Endothelial cell (in vitro differentiated cells): ENCODE measurements at places on chromosomes 6 and 20.

DNA sequence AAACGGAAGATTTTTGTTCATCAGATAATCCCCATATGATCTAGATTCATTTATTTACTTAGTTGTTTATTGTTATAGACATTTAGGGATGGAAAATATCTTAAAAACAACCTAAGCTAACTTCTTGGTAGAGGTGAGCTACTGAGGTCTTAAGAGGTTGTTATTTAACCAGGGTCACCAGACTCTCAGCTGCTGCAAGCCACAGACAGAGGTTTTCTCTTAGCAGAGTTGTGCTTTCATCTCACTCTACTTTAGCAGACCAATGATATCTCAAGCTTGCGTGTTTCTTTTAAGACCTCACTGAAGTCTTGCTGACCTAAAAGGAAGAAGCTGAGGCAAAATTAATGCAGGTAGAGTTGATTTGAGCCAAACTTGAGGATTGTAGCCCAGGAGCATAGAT is 43.6 kb downstream of the NCOA7 start:
- no peak for DNase-seq

DNA sequence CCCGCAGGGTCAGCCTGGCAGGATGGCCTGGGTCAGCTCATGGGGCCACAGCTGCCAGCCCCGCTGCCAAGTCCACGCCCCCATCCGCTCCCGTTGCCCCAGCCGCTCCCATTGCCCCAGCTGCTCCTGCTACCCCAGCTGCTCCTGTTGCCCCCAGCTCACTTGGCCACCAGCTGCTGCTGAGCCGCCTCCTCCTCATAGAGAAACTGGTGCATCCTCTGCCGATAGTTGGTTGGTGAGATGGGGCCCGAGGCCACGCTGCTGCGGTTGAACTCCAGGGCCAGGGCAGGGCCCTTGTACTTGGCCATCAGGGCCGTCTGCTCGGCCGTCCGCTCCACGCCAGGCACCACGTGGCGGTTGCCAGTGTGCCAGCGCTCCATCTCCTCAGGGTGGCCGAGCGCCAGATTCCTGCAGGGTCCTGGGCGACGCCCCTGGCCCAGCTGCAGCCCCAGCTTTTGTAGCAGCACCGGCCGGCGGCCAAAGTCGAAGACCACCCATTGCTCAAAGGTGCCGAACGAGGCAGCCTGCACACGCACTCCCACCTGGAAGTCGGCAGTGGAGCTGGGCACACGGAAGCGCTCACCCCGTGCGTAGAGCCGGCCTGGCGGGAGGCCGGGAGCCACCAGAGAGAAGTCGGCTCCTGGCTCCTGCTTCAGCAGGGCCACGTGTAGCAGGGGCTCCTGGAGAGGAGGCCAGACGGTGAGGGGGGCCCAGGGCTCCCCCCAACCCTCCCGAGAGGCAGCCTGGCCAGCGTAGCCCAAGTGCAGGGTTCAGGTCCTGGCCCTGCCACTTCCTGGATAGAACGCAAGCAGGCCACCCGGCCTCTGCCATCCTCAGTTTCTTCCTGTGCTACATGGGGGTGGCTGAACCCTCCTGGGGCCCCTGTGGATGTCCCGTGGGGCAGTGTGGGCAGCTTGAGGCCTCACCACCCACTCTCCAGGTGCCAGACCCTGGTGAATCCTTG is 4.8 kb downstream of the HELZ2 start:
- no peak for DNase-seq

DNA sequence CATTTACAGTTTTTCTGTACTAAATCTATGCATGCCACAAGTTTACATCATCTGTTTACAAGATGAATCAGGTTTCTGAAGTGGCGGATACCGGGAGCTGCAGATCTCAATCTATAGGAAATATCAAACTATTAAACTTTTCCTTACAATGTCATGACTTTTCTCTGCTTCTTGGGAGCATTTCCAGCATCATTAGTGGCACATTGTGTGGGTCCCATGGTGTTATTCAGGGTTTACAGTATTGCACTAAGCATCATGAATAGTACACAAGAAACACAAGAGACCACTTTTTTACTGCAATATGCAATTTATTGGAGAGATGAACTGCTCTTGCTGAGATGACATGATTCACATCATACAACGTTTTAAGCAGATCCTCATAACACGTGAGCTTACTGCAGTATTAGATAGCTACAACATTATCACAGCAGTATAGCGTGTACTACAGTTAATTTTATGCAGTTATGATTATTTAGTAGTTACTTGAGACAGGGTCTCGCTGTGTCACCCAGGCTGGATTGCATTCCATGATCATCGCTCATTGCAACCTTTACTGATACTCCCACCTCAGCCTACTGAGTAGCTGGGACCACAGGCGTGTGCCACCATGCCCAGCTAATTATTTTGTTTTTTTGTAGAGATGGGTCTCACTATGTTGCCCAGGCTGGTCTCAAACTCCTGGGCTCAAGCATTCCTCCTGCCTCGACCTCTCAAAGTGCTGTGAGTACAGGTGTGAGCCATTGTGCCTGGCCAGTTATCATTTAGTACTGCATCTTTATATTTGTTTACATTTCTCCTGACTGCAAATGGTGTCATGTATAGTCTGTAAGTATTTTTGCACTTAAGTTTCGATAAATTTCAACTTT is 18.4 kb downstream of the BLTP3A start:
- no peak for DNase-seq

DNA sequence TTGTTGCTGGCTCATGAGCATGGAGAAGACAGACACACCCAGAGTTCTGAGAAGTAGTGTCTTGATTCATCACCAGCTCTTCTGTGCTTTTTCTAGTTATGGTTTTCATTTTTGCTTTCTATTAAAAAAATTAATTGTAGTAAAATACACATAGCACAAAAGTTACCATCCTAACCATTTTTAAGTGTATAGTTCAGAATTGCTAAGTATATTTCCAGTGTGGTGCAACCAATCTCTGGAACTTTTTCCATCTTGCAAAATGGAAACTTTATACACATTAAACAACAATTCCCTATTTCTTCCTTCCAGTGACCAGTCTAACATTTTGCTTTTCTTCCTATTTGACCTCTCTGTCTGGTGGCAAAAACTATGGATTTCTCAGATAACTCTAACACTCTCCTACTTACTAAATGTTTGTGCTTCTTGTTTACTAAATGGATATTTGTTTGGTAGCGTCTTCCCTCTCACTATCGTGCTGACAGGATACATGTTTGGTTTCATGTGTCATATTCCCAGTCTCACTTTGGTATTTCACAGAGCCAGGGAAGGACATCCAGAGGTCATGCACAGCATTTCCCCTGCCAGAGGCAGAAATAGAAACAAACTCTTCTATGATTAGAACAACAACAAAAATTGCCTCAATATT is 40.6 kb downstream of the TXLNB start:
- no peak for DNase-seq

- DNase-seq: peak; percentile 21
Observed at GRCh38 chr6:152636609-152637295, 410 bp downstream of the SYNE1 start.

- DNase-seq: no peak
Observed at GRCh38 chr6:167474171-167474570, 149.3 kb downstream of the TTLL2 start.

- no peak for DNase-seq
Observed at GRCh38 chr20:13202565-13202964, 18.5 kb upstream of the ISM1 start.

DNA sequence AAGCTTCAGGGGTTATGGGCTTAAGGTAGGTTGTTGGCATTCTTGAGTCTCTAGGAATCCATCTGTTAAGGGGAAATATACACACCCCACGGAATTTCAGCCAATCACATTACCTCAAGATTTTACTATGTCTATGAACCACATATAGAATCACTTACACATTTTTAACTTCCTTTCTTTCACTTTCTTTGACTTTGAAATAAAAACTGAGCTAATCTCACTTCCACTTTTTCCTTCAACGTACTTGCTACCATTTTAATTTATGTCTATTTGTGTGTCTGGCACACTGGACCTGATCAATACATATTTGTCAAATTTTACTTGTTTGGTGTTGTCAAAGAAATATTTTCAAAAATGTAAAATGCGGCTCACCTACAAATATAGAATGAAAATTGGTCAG is 545.4 kb upstream of the JAG1 start:
- no peak for DNase-seq

- DNase-seq: no peak
Observed at GRCh38 chr6:11798096-11798495, 19.5 kb upstream of the ADTRP start.

- DNase-seq: no peak
Observed at GRCh38 chr6:150001295-150002008, 23.9 kb downstream of the RAET1L start.

DNA sequence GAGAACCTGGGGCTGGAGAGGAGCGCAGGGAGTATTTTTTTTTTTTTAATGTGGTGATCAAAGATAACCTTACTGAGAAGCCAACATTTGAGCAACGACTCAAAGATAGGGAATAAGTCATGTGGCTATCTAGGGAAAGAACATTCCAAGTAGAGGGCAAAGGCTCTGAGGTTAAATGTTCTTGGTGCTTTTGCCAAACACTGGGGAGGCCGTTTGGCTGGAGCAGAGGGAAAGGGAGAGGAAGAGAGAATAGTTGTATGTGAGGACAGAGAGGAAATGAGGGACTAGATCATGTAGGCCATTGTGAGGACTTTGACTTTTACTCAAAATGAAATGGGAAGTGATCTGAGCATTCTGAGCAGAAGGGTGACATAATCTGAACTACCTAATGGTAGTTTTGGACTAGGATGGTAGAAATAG is 27.8 kb downstream of the ACSS2 start:
- DNase-seq: no peak

DNA sequence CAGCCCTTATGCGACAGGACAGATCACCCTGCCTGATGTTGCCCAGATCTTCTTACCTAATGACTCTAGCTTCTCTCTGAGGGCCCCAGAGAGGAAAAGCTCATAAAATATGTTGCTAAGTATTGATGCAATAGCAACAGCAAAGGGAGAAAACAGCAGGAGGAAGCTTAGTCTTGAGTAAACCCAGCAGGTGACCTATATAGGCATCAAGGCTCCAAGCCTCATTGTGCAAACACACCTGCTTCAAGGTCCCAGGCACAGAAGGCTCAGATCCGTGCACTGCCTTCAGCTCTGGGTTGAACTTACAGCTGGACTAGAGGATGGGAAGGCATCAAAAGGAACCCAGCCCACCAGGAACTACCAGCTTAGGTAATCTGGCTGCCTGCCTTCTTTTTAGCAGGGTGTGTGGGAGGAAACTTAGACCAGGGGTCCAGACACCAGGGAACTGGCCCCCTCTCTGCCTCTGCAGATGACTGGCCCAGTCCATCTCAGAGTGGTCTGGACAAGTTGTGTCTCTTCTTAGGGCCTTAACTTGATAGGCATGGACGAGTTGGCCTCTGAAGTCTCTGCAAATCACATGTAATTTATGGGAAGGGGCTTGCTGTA is 34.4 kb downstream of the TGM3 start:
- DNase-seq: no peak

- DNase-seq: no peak
Observed at GRCh38 chr6:35381132-35381531, 38.8 kb downstream of the PPARD start.

DNA sequence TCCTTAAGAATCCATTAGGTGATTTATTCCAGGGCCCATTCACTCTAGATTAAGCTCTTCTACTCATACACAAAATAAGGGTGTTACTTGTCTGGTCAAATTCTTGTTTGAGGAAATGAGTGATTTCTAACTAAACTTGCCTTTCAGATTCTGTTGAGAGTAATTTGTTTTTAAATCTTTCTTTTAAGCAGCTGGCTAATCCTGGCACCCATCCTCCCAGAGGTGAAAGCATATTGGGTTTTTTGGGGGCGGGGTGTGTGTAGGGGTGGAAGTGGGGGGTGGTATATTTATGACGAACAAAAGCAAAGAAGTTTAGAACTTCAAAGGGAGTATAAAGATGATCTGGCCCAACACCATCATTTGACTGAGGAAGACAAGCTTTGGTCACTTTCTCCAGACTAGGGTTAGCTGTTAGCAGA is 94.7 kb downstream of the RTN4IP1 start:
- DNase-seq: no peak

GRCh38 chr20:58389968-58390658 is 1.1 kb downstream of the VAPB start:
- DNase-seq: no peak

GRCh38 chr6:145815309-145816274 is 997 bp upstream of the FBXO30 start:
- no peak for DNase-seq

- DNase-seq: no peak
Observed at GRCh38 chr6:90678049-90678779, 91.3 kb upstream of the MAP3K7 start.

DNA sequence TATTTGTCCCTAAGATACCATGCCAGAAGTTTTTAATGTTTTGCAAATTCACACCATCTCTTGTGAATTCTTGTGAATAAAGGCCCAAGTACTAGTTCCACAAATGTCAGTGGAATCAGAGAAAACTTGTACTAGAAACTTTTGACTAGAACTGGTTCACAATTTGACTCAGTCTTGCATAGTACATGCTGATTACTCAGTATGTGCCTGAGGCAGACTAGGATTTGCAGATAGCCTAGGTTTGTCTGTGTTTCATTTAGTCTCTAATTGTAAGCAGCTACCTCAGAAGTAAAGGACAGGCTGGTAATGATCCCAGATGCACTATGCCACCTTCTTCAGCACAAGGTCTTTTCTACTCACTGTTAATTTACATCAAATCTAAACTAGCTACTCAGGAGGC is 34.2 kb upstream of the GSTA4 start:
- no peak for DNase-seq

- DNase-seq: no peak
Observed at GRCh38 chr6:161891542-161891941, 617.7 kb upstream of the AGPAT4 start.

DNA sequence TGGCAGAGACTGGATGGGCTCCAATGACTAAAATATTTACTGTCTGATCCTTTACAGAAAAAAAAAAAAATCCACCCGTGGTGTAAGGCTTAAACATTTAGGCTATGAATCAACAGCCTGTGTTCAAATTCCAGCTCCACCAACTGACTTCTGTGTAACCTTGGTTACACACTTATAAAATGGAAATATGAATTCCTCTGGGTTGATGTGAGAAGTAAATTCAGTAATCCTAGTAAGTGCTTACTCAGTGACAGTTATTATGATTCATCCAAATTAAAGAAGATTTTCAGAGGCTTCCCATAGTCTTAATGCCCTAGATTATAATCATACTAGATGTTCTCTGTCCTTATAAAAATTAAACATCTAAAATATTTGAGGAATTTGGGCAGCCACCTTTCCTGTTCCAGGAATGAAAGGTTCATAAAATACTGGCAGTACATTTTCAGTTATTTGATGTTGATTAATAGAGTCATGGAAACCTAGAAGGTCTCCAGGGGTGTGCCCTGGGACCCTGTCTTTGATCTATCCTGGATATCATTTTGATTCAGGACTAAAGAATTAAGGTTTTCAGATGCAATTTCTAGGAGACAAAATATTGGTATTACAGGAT is 180.3 kb upstream of the ZNF217 start:
- DNase-seq: no peak

- DNase-seq: no peak
Observed at GRCh38 chr6:149142924-149143429, 174.5 kb upstream of the TAB2 start.

- no peak for DNase-seq
Observed at GRCh38 chr20:33724439-33725094, 4.5 kb upstream of the PXMP4 start.

- DNase-seq: peak; percentile 78
Observed at GRCh38 chr20:17568972-17569521, 828 bp upstream of the DSTN start.

GRCh38 chr6:53330137-53330536 is 18.6 kb downstream of the ELOVL5 start:
- DNase-seq: no peak

- no peak for DNase-seq
Observed at GRCh38 chr6:24284006-24284405, 73.9 kb downstream of the DCDC2 start.

GRCh38 chr20:35490736-35491181 is 35.4 kb downstream of the CEP250 start:
- DNase-seq: no peak
